Activated CD4-positive, alpha-beta T cell treated with anti-CD3 and anti-CD28 coated beads, Interleukin-2, amount 50 U/mL, for 16 hours (primary cell): ENCODE measurements at places on chromosomes 7 and 10.

- no peak for DNase-seq
These were observed 61.4 kb downstream of the IPMK start for GRCh38 chr10:58206251-58206650.

GRCh38 chr10:55233505-55233904 is 432.5 kb upstream of the PCDH15 start:
- no peak for DNase-seq

DNA sequence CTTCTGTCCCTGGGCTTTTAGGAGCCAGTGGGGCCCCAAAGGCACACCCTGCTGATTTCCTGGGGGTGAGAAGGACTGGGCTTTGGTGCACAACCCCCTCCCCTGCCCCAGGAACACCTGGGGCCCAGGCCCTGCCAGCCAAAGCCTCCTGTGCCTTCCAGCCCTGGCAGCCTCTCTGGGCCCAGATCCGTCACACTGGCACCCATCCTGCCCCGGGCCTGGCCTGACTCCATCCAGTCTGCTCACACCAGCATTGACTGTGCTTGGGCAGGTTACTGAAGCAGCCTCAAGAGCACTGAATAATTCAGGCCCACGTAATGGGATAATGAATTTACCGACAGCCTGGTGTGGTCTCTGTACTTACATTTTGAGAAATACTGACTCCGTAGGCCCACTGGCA is 12.0 kb upstream of the COMTD1 start:
- DNase-seq: no peak

- DNase-seq: no peak
These were observed 22.1 kb upstream of the CAPZA2 start for GRCh38 chr7:116840256-116840655.

- DNase-seq: no peak
These were observed 4.6 kb downstream of the GPR15LG start for GRCh38 chr10:84178160-84178609.

- no peak for DNase-seq
These were observed 205.0 kb upstream of the AHR start for GRCh38 chr7:17093461-17093860.

DNA sequence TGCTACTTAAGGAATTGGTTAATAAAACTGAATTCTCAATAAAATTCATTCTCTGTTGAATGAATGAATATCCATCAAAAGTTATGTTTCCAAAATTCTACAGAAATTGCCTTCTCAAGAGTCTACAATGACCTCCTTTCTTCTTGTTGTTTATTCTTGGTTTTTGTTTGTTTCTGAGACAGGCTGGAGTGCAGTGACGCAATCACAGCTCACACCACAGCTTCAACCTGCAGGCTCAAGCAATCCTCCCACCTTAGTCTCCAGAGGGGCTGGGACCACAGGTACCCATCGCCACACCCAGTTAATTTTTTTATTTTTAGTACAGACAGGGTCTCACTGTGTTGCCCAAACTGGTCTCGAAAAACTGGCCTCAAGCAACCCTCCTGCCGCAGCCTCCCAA is 97.6 kb downstream of the LMBR1 start:
- no peak for DNase-seq

GRCh38 chr10:122307669-122308416 is 36.7 kb downstream of the BTBD16 start:
- DNase-seq: no peak

DNA sequence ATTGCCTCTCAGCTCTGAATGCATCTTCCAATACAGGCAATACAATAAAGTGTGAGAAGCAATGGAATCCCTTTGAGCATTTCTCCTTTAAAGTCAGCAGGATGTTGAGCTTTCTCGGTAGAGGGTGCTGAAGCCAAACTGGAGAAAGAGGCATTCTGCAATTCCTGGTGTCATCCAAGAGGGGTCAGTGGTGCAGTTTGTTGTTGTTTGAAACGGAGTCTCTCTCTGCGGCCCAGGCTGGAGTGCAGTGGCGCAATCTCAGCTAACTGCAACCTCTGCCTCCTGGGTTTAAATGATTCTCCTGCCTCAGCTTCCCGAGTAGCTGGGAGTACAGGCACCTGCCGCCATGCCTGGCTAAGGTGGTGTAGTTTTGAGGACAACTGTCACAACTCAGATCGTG is 486.5 kb downstream of the CALN1 start:
- DNase-seq: no peak

DNA sequence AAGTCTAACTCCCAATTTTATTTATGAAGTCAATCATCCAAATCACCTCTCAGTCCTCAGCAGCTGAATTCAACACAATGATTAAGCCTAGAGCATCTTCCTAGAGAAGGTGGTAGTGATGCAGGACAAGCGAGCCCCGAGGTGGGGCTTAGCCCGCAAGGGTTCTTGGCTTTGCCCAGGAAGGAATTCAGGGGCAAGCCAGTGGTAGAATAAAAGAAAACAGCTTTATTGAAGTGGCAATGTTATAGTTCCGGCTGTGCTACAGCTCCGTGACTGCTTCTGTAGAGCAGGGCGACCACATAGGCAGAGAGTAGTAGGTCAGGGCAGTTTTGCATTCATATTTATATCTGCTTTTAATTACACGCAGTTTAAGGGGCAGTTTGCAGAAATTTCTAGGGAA is 18.1 kb downstream of the IL2RA start:
- no peak for DNase-seq

DNA sequence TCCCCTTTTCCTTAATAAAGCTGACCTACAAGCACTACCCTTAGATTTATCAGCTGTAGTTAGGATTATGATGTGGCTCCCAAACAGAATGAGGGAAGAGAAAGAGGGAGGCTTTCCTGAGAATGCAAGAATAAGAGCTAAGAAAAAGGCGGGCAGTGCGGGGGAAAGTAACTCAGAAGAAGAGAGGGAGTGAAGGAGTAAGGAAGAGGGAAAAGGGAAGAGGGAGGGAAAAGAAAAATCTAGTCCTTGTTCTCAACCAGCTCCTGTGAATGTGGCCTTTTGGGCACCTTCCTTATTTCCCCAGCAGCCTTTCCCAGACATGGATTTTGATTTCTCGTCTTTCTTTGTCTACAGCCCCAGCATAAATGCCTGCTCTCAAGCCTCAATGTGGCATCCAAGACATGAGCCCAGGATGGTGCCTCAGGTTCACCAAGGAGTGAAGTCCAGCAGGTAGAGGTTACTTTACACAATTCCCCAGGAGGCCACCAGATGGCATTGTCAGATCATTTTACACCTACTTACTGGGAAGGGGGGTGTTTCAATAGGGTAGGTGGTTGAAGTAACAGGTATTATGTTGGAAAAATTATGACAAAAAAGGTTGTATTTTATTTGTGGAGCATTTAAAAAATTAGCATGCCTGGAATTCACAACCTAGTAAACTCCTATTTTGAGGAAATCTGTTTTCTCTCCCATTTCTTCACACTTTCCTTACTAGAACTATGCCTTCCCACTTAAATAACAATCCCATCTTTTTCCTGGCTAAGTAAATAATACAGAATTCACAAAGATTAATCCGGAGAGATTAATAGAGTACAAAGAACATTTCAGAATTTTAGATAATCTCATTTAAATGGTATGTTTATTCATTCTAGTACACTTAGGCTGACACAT is 106.5 kb downstream of the HTR7 start:
- peak; percentile 47 for DNase-seq

DNA sequence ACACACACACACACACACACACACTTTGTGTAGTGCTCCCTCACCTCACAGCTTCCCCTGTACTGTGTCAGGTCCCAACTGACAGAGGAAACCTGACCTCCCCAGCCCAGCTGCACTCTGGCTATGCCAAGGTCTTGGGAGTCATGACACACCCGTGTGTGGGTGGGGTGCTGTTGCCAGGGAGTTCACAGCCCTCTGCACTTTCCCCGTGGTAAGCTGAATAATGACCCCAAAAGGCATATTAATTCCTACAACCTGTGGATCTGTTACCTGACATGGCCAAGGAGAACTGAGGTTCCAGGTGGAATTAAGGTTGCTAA is 8.9 kb upstream of the NANOS1 start:
- DNase-seq: no peak

DNA sequence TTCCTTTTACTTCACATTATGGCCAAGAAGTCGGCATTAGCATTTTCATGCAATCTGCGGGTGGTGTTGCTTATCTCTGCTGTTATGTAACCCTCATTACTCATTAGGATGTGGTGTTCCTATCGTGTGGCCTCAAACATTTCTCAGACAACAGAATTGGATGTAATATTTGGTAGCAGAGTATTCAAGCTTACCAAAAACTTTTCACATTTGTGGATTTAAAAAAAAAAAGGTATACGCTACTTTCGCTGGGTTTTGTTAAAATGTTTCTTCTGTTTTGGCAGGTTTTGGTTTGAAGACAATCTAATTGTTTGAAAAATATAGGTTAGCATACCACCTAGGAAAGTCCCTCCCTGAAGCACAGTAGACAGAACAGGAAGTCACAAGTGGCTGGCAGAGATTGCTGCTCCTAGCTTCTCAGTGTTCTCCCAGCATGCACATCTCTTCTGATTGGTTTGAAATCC is 128.8 kb downstream of the GATA3 start:
- peak; percentile 62 for DNase-seq

DNA sequence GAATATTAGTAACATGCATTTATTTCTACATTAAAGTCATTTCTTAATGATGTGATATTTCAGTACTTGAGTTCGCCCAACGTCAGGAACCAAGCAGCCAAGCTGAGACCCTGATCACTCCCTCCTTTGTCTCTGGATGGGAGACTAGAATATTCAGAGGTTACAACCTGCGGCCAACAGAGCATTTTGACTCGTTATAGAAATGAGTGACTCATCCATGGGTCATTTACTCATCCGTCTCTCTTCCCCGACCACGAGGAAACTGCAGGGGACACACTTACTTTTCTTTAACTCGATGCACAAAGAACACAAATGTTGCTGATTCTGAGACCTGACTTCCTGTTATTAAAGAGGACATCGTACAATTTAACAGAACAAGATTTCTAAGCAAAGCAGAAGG is 343.3 kb downstream of the FRMD4A start:
- DNase-seq: peak; percentile 2

- no peak for DNase-seq
These were observed 19.7 kb downstream of the PDGFA start for GRCh38 chr7:499853-500485.
